Activated CD4-positive, alpha-beta memory T cell treated with anti-CD3 and anti-CD28 coated beads, Interleukin-2, amount 10 ng/mL, durations not matched to agents 7 days and 5 days (primary cell): ENCODE measurements at places on chromosomes 3 and 15.

DNA sequence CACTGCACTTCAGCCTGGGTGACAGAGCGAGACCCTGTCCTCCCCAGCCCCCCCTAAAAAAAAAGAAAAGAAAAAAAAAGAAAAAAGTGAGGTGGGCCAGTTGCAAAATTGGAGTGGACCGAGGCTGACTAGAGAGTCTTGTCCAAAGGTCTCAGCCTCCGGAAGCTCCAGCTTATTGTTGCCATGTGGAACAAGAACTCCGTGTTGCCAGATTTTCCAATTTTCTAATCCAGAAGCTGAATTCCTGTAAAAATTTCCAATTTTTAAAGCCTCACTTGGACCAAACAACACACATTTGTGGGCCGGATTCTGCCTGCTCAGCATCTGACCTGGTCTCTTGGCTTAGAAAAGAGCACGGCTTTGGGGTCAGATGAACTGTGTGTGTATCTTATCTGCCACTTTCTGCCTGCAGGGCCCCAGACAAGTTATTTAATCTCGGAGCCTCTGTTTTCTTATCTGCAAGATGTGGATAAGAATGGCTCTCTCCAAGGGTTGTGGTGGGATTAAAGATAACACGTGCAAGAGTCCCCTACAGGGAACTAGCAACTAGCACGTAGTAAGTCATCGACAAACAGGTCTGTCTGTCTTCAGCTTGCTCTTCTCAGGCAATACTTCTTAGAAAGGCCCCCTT lies 73.7 kb upstream of the TLE3 start:
- H3K4me3 ChIP-seq: no peak overlapping the region
- no peak overlapping the region for H3K27ac ChIP-seq
- DNase-seq: no peak

- peaks cover 3% of the 10 kb centered on the region for H3K4me1 ChIP-seq
- DNase-seq: peak; percentile 81
- no peak overlapping the region for H3K27ac ChIP-seq
- H3K27me3 ChIP-seq: no peaks in the 10 kb centered on the region
- peaks cover 27% of the 10 kb centered on the region for H3K36me3 ChIP-seq
- H3K4me3 ChIP-seq: no peak overlapping the region
Observed at GRCh38 chr3:38117748-38118420, 19.0 kb downstream of the ACAA1 start.

DNA sequence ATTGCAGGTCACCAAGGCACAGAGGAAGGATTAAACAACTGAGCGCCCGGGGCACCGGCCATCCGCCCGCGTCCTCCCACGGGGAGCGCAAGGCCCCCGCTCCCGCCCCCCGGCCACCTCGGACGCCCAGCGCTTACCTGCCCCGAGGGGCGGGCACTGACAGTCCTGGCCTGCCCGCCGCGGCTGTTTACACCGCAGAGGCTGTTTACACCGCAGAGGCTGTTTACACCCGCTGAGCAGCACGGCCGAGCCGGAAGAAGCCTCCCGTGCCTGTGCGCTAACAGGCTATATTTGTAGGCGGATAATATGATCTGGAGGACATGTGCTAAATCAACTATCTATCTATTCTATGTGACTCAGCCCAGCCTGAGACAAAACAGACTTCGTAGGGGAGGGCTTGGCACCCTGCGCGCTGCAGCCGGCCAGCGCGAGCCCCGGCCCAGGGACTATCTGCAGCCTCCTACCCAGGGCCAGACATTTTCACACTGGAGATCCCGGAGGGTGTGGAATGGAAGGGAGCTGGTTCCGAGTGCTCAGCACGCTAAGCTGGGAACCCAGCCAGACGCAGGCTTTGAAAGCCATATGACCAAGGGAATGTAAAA lies at the start of gene LRRC2:
TSS of gene LRRC2 (minus strand) at position 263 of the 602 bp plus-strand sequence. CDS start 14,711 bp downstream, outside the sequence.
- DNase-seq: peak; percentile 62
- H3K27me3 ChIP-seq: peaks cover 52% of the 10 kb centered on the region
- peaks cover 15% of the 10 kb centered on the region for H3K4me1 ChIP-seq
- H3K27ac ChIP-seq: no peak within 1 kb of the TSS

GRCh38 chr3:141011232-141011996 lies 39.7 kb upstream of the SPSB4 start:
- H3K27me3 ChIP-seq: peaks cover 41% of the 10 kb centered on the region
- no peak overlapping the region for H3K27ac ChIP-seq
- H3K4me1 ChIP-seq: peaks cover 4% of the 10 kb centered on the region
- no peaks in the 10 kb centered on the region for H3K36me3 ChIP-seq

DNA sequence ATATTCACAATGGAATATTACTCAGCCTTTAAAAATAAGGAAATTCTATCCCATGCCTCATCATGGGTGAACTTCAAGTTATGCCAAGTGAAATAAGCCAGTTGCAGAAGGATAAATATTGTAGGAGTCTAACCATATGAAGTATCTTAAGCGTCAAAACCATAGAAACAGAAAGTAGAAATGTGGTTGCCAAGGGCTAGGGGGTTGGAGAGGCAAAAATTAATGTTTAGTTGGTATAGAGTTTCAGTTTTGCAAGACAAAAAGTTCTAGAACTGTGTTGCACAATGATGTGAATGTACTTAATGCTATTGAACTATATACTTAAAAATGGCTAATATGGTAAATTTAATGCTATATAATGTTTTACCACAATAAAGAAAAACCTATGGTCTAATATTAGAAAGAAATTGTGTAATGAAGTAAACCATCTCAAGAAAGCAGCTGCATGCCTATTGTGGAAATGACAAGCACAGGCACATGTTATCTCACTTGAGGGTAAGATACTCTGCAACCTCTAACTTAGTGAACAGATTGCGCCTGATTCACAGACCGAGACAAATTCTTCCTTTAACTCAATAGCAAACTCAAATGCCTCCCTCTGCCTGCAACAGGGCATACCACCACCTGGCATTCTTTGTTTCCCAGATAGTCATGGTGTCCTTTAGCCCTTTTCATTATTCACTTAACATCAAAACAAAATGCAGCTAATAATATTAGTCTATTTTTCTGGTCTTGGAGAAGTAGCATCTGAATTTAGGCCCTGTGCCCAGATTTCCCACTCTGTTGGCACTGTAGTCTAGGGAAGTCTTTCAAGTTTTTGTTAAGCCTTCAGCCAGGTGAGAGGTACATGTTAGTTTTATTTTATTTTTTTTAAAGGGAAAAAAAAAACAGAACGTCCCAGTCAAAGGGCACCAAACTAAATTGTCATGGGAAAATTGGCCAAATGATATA lies 80.2 kb upstream of the ACP3 start:
- peaks cover 19% of the 10 kb centered on the region for H3K27me3 ChIP-seq
- H3K4me3 ChIP-seq: no peak overlapping the region
- no peaks in the 10 kb centered on the region for H3K4me1 ChIP-seq
- no peaks in the 10 kb centered on the region for H3K36me3 ChIP-seq

GRCh38 chr3:23162934-23163333 lies 40.2 kb upstream of the UBE2E2 start:
- no peak for DNase-seq
- H3K4me3 ChIP-seq: no peak overlapping the region
- no peaks in the 10 kb centered on the region for H3K36me3 ChIP-seq
- H3K27me3 ChIP-seq: no peaks in the 10 kb centered on the region
- H3K27ac ChIP-seq: no peak overlapping the region
- H3K4me1 ChIP-seq: no peaks in the 10 kb centered on the region

- no peak for DNase-seq
- H3K27ac ChIP-seq: no peak overlapping the region
- H3K4me1 ChIP-seq: peaks cover 6% of the 10 kb centered on the region
Observed at GRCh38 chr3:140956058-140956835, 14.6 kb downstream of the SLC25A36 start.

- no peak overlapping the region for H3K4me3 ChIP-seq
- H3K27ac ChIP-seq: no peak overlapping the region
- no peaks in the 10 kb centered on the region for H3K4me1 ChIP-seq
- no peak for DNase-seq
- H3K27me3 ChIP-seq: no peaks in the 10 kb centered on the region
- H3K36me3 ChIP-seq: no peaks in the 10 kb centered on the region
Observed at GRCh38 chr3:140031170-140031569, 96.2 kb downstream of the CLSTN2 start.

DNA sequence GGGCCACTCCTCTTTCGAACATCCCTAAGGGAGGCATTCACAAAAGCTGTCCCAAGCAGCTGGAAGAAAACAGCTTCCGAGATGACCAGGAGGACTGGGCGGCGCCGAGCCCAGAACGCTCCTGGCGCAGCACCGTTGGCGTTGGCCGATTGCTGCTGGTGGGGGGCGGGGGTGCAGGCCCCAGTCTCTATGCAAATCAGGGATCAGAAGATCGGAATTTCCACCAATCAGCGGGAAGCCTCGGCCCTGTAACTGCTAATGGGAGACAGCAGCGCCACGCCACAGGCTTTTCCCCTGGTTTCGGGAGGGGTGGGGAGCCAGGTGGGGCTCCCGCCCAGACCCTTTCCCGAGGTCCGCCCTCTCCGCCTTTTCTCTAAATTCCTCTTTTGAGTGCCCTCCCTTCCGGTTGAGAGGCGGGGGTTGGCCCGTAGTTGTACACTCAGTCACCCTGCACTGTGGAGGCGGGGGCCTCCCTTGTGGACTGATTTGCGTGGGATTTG lies 27.0 kb downstream of the HMCES start:
- H3K27ac ChIP-seq: no peak overlapping the region
- peaks cover 29% of the 10 kb centered on the region for H3K4me1 ChIP-seq
- no peak overlapping the region for H3K4me3 ChIP-seq
- peaks cover 41% of the 10 kb centered on the region for H3K36me3 ChIP-seq

- peaks cover 12% of the 10 kb centered on the region for H3K4me1 ChIP-seq
- no peak overlapping the region for H3K4me3 ChIP-seq
- H3K27ac ChIP-seq: no peak overlapping the region
- DNase-seq: no peak
Observed at GRCh38 chr15:90106522-90107117, 4.4 kb upstream of the IDH2 start.

GRCh38 chr3:25592510-25592968 lies 72.2 kb downstream of the TOP2B start:
- no peak for DNase-seq
- H3K27me3 ChIP-seq: no peaks in the 10 kb centered on the region
- peaks cover 5% of the 10 kb centered on the region for H3K4me1 ChIP-seq

DNA sequence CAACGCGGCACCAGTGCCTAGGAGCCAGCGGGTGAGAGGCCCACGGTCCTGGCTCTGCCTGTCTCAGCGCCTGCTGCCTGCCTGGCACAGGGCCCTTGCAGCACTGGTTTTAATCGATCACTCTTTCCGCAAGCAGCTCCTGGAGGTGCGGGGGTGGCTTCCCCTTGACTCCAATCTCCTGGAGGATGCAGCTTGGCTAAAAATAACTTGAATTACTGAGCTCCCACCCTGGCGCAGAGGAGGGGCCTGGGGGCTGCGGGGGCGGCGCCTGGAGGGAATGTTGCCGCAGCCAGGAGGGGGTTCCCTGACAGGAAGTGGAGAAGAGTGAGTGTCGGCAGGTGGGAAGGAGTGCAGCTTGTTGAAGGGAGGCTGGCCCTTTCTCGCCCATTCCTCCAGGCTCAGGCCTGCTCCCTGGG lies 9.9 kb upstream of the RPL29 start:
- peaks cover 16% of the 10 kb centered on the region for H3K4me1 ChIP-seq
- no peak overlapping the region for H3K27ac ChIP-seq
- no peak overlapping the region for H3K4me3 ChIP-seq

GRCh38 chr3:183904833-183905780 lies 20.4 kb upstream of the PARL start:
- peaks cover 11% of the 10 kb centered on the region for H3K27me3 ChIP-seq
- DNase-seq: no peak
- no peak overlapping the region for H3K27ac ChIP-seq
- H3K36me3 ChIP-seq: no peaks in the 10 kb centered on the region

- peaks cover 14% of the 10 kb centered on the region for H3K4me1 ChIP-seq
- H3K4me3 ChIP-seq: no peak overlapping the region
- H3K27me3 ChIP-seq: no peaks in the 10 kb centered on the region
- H3K27ac ChIP-seq: no peak overlapping the region
Observed at GRCh38 chr15:68220489-68220888, 9.0 kb downstream of the CLN6 start.

GRCh38 chr3:44323341-44323955 lies 15.1 kb upstream of the TCAIM start:
- DNase-seq: peak; percentile 53
- H3K27ac ChIP-seq: no peak overlapping the region
- no peaks in the 10 kb centered on the region for H3K4me1 ChIP-seq
- H3K27me3 ChIP-seq: peaks cover 31% of the 10 kb centered on the region
- H3K4me3 ChIP-seq: no peak overlapping the region

- H3K27me3 ChIP-seq: peaks cover 16% of the 10 kb centered on the region
- H3K27ac ChIP-seq: no peak overlapping the region
- H3K36me3 ChIP-seq: no peaks in the 10 kb centered on the region
- DNase-seq: no peak
- peaks cover 11% of the 10 kb centered on the region for H3K4me1 ChIP-seq
Observed at GRCh38 chr15:39479911-39480310, 101.0 kb upstream of the THBS1 start.

DNA sequence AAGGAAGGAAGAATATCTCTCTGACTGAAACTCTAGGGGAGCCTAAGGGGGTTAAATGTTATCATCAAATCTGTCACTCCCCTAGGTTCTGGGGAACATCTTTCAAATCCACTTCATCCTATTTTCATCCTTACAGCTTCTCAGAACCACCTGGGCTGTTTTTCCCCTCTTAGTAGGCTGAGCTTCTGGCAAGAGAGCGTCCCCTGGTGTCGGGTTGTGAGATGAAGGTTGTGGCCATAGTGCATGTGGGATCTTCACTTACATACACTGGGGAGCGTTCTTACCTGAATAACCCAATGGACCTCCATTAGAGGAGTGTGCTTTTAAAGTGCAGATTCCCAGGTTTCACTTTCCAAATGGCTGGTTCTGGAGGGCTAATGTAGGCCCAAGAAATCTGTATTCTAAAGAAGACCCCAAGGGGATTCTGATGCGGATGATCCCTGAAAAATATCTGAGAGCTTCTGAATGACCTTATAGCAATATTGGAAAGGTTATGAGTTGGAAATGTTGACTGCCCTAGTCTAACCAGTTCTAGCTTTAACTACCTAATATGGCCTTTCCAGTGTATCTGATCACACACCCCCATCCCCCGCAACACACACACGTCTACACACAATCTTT lies 663.7 kb downstream of the AGBL1 start:
- no peaks in the 10 kb centered on the region for H3K27me3 ChIP-seq
- no peak overlapping the region for H3K4me3 ChIP-seq
- H3K4me1 ChIP-seq: no peaks in the 10 kb centered on the region
- peak; percentile 44 for DNase-seq

DNA sequence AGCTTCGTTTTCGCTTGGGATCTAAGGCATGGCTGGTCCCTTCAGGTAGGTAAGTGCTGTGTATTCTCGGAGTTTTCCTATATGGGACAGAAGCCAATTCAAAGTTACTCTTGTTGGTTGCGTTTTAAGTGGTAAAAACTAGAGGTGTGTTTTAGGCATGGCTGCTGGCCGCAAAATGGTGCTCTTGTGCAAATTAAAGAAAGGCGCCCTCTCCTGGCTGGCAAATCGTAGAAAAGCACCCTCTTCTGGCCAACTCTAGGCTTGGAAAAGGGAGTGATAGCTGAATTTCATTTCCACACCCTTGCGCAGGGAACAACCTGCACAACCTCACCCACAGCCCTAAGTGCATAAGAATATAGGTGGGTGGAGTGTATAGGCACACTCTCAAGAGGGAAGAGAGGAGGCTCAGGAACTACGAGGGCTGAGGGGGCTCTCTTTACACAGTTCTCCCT lies 23.5 kb downstream of the DRD3 start:
- no peaks in the 10 kb centered on the region for H3K36me3 ChIP-seq
- H3K4me1 ChIP-seq: peaks cover 11% of the 10 kb centered on the region

GRCh38 chr3:184351511-184352148 lies 9.8 kb downstream of the CLCN2 start:
- H3K4me3 ChIP-seq: no peak overlapping the region
- no peaks in the 10 kb centered on the region for H3K27me3 ChIP-seq
- no peak overlapping the region for H3K27ac ChIP-seq
- no peaks in the 10 kb centered on the region for H3K36me3 ChIP-seq
- peaks cover 13% of the 10 kb centered on the region for H3K4me1 ChIP-seq

- peaks cover 5% of the 10 kb centered on the region for H3K36me3 ChIP-seq
- H3K27ac ChIP-seq: peak overlapping the region; percentile 76
- no peak for DNase-seq
- peak overlapping the region; percentile 60 for H3K4me3 ChIP-seq
- no peaks in the 10 kb centered on the region for H3K27me3 ChIP-seq
Observed at GRCh38 chr3:100209948-100210771, 50.6 kb upstream of the TBC1D23 start.
